Uterus (tissue), 4 donors: ENCODE measurements at places on chromosomes 5 and 9.

DNA sequence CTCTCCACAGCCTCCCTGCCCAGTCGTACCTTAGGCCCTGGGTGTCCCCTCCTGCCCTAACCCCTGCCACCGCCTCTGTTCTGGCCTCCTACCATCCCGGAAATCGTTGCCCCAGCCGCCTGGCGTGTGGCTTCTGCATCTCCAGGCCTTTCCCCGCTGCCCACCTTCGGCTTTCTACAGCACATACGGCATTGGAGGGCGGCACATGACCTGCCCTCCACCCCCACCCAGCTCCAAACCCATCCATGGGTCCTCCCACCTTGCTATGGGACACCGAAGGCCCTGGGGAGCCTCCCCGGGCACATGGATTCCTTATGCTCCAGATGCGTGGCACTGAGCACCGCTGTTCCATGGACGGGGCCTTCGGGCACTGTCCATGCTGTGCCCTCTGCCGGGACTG lies 32.0 kb downstream of the FGF18 start:
- no peaks in the 10 kb centered on the region for H3K4me1 ChIP-seq
- H3K27ac ChIP-seq, result peak overlapping the region; percentile 90
- no peak for DNase-seq
- H3K36me3 ChIP-seq, result no peaks in the 10 kb centered on the region
- H3K4me3 ChIP-seq, result no peak overlapping the region

- DNase-seq, result no peak
- no peak overlapping the region for H3K27ac ChIP-seq
- no peaks in the 10 kb centered on the region for H3K36me3 ChIP-seq
- no peak overlapping the region for H3K4me3 ChIP-seq
- no peaks in the 10 kb centered on the region for H3K27me3 ChIP-seq
These were observed 72.7 kb downstream of the EPB41L4B start for GRCh38 chr9:109248133-109248581.

GRCh38 chr9:10232352-10232930 lies 380.4 kb downstream of the PTPRD start:
- no peak for DNase-seq
- H3K4me1 ChIP-seq, result no peaks in the 10 kb centered on the region
- H3K27me3 ChIP-seq, result no peaks in the 10 kb centered on the region
- no peak overlapping the region for H3K27ac ChIP-seq
- H3K4me3 ChIP-seq, result no peak overlapping the region
- no peaks in the 10 kb centered on the region for H3K36me3 ChIP-seq

DNA sequence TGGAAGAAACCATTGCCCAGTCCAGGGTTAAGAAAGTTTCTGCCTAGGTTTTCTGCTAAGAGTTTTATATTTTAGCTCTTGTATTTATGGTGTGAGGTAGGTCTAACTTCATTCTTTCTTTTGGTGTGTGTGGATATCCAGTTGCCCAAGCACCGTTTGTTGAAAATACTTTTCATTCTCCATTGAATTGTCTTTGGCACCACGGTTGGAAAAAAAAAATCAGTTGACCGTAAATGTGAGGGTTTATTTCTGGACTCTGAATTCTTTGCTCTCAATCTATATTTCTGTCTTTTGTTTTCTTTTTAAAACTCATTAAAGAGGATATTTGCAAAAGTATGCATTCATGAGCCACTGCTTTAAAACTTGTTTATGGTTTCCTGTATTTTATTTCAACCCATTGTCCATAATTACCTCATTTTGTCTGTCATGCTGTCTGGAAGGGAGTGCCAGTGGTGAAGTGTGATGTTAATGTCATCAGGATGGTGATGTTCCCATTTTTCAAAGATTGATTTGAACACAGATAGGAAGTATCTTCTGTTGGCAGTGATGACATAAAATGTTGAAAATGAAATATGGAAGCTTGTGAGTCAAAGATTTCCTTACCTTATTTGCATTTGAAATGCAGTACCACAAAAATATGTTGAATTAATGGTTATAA lies 33.9 kb downstream of the HABP4 start:
- no peaks in the 10 kb centered on the region for H3K27me3 ChIP-seq
- no peak overlapping the region for H3K4me3 ChIP-seq
- no peak for DNase-seq
- H3K36me3 ChIP-seq, result no peaks in the 10 kb centered on the region
- no peak overlapping the region for H3K27ac ChIP-seq

GRCh38 chr5:113757508-113757907 lies 244.0 kb downstream of the YTHDC2 start:
- H3K27ac ChIP-seq, result no peak overlapping the region
- no peaks in the 10 kb centered on the region for H3K4me1 ChIP-seq
- no peak overlapping the region for H3K4me3 ChIP-seq

DNA sequence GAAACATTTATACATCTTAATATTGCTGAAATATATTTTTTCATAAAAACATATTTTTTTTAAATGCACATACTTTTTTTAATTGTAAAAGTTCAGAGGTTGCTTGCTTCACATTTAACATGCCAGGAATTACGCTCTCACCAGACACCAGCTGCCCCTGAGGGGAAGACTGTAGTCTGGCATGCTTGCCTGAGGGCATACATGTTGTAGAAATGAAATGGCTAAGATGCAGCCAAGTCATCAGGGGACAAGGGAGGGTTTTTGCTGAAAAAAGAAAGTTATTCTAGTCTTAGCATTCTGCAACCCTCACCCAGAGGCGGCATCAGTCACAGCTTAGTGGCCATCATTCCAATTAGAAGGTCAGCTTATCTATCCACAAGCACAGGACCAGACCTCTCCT lies 426.7 kb upstream of the FTMT start:
- no peaks in the 10 kb centered on the region for H3K36me3 ChIP-seq
- H3K4me3 ChIP-seq, result no peak overlapping the region
- H3K27me3 ChIP-seq, result no peaks in the 10 kb centered on the region
- no peak overlapping the region for H3K27ac ChIP-seq
- no peaks in the 10 kb centered on the region for H3K4me1 ChIP-seq

DNA sequence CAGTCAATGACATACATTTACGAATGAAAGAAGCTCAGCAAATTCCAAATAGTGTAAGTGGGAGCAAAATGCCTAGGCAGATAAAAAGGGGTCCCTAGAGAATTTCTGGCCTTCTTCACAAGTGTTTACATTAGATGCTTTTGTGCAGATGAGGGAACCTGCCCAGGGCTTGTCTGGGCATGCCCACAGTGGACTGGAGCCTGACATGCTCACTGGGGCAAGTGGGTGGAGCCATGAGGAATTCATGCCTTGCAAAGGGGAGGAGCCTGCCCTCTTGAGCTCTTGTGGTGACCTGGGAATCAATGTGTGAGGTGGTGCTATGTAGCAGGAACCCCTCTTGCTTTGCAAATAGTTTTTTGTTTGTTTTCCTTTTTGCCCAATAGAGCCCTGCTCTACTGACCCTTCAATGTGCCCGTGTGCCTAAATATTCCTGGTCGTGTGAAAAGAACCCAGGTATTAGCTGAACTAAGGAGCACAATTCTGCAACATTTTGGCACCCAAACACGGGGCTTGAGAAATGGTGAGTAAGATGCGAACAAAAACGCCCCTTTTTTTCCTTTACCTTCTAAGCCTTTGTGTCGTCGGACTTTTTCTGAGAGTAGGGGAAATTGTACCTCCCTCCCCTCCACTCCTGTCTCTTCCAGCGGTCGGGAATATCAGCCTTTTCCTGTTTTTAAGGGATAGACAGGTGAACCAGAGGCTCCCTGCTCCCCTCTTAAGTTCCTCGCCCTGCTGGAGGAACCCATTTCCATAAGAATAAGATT lies 433.8 kb upstream of the CDH9 start:
- no peak for DNase-seq
- H3K27me3 ChIP-seq, result no peaks in the 10 kb centered on the region
- H3K4me1 ChIP-seq, result no peaks in the 10 kb centered on the region
- no peak overlapping the region for H3K4me3 ChIP-seq

DNA sequence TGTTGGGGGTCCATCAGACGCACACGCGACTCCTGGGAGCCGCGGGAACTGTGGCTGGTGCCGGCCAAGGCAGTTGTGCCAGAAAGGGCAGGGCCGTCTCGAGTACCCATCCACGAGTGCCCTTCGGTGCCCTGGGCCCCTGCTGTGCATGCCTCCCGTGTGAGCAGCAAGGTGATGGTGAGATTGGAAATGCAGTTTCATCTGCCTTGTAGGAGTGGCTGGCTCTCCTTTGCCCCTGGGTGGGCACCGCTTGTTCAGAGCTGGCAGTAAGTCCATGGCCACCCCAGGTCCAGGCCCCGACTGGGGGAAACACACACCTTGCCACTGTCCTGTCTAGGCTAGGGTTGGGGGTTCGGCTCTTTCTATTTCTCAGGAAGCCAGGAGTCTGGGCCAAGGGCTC lies 5.7 kb downstream of the NKD2 start:
- H3K36me3 ChIP-seq, result no peaks in the 10 kb centered on the region
- no peak for DNase-seq
- H3K27ac ChIP-seq, result no peak overlapping the region
- peaks cover 4% of the 10 kb centered on the region for H3K27me3 ChIP-seq

GRCh38 chr9:130186839-130187522 lies 14.8 kb downstream of the NCS1 start:
- no peaks in the 10 kb centered on the region for H3K27me3 ChIP-seq
- H3K4me1 ChIP-seq, result no peaks in the 10 kb centered on the region
- peak overlapping the region; percentile 95 for H3K27ac ChIP-seq
- H3K4me3 ChIP-seq, result peak overlapping the region; percentile 32
- peak; percentile 77 for DNase-seq
- no peaks in the 10 kb centered on the region for H3K36me3 ChIP-seq

DNA sequence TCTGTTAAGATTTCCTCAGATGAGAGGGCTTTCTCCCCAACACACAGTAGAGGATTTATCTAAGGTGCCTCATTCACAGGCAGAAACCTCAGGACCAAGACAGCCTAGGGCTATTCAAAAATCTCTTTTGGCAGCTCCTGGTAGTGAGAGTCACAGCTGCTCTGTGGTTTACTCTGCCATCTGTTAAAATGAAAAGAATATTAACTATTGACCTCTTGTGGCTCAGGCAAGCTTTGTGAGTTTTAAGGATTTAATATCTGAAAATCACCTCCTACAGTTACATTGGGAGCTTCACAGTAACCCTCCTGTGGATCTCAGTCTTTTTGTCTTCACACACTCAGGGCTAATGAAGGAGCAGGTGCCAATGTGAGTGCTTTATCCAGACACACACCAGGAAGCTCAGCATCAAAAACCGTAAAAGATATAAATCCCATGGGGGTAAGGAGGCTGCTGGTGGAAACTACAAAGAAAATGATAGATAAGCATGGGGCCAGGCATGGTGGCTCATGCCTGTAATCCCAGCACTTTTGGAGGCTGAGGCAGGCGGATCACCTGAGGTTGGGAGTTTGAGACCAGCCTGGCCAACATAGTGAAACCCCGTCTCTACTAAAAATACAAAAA lies 29.7 kb downstream of the PPP1R2B start:
- H3K4me1 ChIP-seq, result no peaks in the 10 kb centered on the region
- H3K4me3 ChIP-seq, result no peak overlapping the region
- no peaks in the 10 kb centered on the region for H3K36me3 ChIP-seq

DNA sequence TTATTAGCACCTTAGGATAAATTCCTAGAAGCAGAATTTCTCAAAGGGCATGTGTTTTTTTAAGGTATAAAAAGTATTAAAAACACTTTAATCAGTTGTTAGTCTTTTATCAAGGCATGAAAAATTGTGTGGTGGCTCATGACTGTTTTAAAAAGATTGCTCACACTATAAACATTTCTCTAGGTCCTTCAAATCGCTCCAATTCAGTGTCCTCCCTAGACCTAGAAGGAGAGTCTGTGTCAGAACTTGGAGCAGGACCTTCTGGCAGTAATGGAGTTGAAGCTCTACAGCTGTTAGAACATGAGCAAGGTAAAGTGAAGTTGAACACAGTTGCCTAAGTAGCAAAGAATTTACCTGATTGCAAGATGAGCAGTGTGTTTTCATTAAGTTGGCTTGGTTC lies 62.0 kb downstream of the GAPVD1 start:
- H3K27ac ChIP-seq, result no peak overlapping the region
- H3K27me3 ChIP-seq, result no peaks in the 10 kb centered on the region
- no peak for DNase-seq
- H3K4me1 ChIP-seq, result no peaks in the 10 kb centered on the region
